ENCODE measurements at places on chromosomes 1 and 21. TPM values are rescaled to one million over a fixed set of nuclear protein-coding genes. Genes with fewer than 3 reads are reported as not detected.

Gene AGTRAP
- total RNA-seq, result 19.3 TPM

DNA sequence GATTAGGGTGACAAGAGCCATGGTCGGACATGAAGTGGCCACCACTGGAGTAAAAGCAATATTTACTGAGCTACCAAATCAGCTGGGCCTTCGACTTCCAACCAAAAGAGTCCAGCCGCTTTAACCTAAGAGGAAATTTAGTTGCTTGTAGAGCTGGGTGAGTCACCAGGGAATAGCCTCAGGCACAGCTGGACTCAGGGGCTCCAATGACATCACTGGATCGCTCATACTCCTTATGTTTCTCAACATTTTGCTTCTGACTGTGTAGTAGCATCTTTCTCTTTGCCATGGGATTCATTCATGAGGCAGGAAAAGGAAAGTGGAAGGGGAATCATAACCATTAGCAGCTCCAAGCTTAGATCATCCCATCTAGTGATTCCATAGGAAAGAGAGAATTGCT, 664.4 kb downstream of the MATN1 start:
- no peak overlapping the region for H3K4me3 ChIP-seq
- H3K27me3 ChIP-seq, result peaks cover 2% of the 10 kb centered on the region
- H3K36me3 ChIP-seq, result no peaks in the 10 kb centered on the region
- no peaks in the 10 kb centered on the region for H3K4me1 ChIP-seq

Gene GPR61
- not detected for total RNA-seq

- no peaks in the 10 kb centered on the region for H3K4me1 ChIP-seq
- no peaks in the 10 kb centered on the region for H3K36me3 ChIP-seq
- H3K27me3 ChIP-seq, result no peaks in the 10 kb centered on the region
- H3K27ac ChIP-seq, result no peak overlapping the region
- H3K4me3 ChIP-seq, result no peak overlapping the region
Measured at GRCh38 chr1:88462096-88462487, 222.0 kb upstream of the PKN2 start.

Gene HCN3
- total RNA-seq, result 0.84 TPM

DNA sequence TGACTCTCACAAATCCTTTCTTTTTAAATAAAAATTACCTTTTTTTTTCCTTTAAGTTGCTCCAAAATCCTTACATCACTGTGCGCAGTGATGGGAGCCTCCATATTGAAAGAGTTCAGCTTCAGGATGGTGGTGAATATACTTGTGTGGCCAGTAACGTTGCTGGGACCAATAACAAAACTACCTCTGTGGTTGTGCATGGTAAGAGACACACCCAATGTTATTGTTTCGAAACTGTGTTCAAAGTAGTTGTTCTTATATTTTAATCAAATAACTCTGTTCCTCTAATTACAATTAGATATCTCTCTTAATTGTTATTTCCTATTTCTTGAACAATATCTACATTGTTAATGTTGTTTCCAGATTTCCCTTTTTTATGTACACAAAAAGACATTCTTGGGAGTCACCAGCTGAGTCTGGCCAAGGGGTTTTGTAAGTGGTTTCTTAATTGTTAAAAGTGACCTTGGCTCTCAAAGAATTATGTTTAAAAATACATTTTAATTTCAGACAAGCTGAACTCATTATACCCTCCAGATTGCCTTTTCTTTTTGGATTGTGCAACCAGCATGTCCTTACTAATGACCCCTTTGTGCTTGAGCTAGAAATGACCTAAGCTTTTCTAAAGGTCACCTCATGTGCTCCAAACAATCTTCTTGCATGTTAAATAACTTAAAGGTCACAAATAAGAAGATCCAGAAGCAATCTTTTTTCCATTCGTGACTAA, 250.1 kb downstream of the HMCN1 start:
- no peak overlapping the region for H3K4me3 ChIP-seq
- no peaks in the 10 kb centered on the region for H3K27me3 ChIP-seq
- H3K4me1 ChIP-seq, result no peaks in the 10 kb centered on the region
- H3K27ac ChIP-seq, result no peak overlapping the region

- H3K4me1 ChIP-seq, result peaks cover 25% of the 10 kb centered on the region
Measured at GRCh38 chr1:12595757-12596006, 22.3 kb downstream of the DHRS3 start.

Data from liver (tissue), 10 donors.